ENCODE measurements at places on chromosomes 12 and 14.

DNA sequence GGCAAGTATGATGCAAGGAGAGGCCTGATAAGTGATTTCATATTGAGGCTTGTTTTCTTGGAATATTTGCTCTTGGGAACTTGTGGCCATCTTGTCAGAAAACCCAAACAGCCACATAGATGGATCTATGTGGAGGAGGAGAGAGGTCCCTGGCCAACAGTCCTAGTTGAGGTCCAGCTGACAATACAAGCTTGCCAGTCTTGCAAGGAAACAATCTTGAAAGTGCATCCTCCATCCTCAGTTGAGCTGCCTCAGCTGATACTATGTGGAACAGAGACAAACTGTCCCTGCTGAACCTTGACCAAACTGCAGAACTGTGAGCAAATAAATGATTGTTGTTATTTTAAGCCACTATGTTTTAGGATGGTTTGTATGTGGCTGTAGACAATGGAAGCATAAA, 146.4 kb downstream of the TMX1 start:
- DNase-seq = no peak

DNA sequence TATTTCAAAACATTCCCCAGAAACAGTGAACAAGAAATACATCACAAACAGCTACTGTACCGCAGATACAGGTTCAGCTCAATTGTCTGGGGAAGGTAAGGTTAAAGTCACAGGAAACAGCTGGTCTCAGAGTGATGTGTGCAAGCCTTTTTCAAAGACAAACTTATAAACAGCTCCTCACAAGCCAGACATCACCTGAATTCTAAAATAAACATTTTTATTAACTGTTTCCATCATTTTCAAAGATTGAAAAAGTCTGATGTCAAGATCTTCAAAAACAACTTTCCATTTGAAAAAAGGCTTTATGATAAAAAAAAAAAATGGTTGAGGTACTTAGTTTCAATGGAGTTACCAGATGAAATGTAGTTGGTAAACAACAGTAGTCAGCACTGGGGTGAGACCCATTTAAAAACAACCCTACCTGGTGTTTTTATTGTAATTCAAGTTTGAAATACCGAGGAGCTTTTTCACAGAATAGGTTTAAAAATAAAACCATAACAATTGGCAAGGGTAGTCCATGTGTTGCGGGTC, 4.0 kb downstream of the BTG1 start:
- no peak for DNase-seq

DNA sequence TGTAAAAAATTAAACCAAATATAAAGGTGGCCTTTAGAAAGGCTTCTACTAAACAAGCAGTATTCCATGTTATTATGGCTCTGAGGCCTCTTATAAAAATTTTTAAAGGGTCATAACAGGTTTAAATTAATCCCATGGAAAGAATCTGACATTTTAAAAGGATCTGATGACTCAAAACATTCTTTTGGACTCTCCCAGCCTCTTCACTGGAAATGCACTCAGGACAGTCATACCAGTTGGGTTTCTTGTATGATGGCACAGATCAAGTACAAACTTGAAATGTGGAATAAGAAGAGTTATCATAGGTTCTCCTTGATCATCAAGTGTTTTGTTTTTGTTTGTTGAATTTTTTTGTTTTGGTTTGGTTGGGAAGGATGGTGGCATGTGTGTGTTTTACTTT, 50.8 kb downstream of the PPP2R5E start:
- DNase-seq = no peak

DNA sequence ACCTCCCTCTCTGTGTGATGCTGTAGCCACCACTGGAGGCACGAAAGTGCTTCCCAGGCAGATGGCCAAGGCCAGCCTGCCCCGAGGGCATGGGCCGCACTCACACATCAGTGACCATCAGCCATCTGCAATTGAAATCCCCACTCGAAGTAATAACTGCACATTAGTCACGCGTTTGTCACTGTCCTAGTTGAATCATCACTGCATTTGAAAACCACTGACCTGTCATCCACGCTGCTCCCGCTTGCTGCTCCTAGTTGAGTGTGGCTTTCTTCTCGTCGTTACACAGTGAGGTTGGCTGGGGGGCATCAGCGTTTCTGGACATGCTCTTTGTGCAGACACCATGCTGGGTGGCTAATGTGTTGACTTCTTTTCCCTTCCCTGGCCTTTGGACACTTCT, 176.1 kb downstream of the ADGRD1 start:
- no peak for DNase-seq

DNA sequence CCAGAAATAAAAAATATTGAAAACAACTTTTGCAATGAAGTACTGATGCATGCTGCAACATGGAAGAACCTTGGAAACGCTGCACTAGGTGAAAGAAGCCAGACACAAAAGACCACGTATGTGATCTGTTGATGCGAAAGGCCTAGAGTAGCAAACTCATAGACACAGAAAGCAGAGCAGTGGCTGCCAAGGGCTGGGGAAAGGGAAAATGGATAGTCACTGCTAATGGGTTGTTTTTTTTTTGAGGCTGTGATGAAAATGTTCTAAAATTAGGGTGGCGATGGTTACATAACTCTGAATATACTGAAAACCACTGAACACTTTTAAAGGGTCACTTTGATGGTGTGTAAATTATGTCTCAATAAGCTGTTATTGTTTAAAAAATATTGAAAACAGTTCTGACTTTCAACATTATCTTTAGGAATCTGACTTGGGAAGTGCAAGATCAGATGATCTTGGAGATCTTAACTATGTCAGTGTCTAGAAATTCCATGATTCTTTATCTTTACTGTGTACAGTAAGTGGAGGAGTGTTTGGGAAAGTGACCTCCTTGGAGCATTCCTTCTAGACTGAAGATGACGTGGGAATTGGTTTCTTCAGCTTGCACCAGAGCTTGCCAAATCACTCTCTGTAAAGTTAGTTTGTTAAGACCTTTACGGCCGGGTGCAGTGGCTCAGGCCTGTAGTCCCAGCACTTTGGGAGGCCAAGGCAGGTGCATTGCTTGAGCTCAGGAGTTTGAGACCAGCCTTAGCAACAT, 12.4 kb downstream of the MLXIP start:
- no peak for DNase-seq

GRCh38 chr12:11765817-11766794, 116.6 kb downstream of the ETV6 start:
- DNase-seq = no peak

DNA sequence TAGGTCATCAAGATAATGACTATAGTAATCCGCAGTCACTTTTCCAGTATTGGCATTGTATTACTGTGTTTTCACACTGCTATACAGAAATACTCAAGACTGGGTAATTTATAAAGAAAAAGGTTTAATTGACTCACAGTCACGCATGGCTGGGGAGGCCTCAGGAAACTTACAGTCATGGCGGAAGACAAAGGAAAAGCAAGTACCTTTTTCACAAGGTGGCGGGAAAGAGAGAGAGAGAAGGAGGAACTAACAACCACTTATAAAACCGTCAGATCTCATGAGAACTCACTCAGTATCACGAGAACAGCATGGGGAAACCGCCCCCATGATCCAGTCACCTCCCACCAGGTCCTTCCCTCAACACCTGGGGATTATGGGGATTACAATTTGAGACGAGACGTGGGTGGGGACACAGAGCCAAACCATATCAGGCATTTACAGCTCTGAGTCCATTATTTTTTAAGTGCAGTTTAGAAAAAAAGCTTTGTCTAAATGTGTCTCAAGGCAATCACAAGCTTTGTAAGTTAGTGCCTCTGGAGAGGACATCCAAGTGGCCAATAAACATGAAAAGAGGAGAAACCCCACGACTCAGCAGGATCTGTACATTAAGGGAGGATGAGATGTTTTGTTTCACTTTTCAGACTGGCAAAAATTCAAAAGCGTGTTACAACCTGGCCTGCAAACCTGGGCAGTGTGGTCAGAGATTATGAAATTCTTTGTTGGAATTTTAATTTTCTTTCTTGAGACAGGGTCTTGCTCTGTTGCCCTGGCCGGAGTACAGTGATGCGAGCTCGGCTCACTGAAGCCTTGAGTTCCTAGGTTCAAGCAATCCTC, 82.0 kb downstream of the DNAH10 start:
- DNase-seq = no peak

DNA sequence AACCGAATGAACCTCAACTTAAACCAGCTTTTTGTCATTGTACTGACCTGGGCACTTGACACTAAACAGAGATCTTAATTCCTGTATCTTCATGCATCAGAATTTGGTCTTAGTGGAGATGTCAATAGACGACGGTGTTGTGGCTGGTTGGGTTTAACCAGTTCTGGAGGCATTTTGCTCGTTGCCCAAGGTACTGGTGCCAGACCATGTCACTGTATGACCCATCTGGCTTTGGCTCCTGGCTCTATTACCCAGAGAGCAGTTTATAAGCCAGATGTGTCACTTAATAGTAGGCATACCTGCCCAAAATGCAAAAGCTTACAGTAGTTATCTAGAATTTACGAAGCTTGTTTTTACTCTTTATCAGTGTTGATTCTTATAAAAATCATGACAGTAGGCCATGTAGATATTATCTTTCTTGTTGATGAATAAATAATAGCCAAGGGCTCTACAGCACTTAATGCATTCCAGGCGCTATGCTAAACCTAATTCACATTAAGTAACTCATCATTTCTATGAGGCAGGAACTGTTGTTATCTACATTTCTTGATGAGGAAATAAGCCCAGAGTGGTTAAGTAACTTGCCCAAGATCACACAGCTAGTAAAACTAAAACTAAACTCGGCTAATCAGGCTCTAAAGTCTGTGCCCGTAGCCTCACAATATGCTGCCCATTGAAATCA, 179.7 kb upstream of the HIF1A start:
- DNase-seq = no peak

- DNase-seq = no peak
Observed at GRCh38 chr12:70660002-70660604, 22.9 kb upstream of the PTPRB start.

DNA sequence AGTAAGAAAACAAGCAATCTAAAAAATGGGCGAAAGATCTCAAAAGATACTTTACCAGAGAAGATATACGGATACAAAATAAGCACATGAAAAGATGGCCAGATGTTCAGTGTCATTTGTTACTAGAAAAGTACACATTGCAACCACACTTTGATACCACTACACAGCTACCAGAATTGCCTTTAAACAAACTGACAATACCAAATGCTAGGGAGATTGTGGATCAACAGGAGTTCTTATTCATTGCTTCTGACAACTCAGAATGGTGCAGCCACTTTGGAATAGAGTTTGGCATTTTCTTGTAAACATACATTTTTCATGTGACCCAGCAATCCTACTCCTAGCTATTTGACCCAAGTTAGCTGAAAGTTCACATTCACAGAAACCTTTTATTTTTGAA, 136.3 kb downstream of the FUT8 start:
- DNase-seq = no peak

DNA sequence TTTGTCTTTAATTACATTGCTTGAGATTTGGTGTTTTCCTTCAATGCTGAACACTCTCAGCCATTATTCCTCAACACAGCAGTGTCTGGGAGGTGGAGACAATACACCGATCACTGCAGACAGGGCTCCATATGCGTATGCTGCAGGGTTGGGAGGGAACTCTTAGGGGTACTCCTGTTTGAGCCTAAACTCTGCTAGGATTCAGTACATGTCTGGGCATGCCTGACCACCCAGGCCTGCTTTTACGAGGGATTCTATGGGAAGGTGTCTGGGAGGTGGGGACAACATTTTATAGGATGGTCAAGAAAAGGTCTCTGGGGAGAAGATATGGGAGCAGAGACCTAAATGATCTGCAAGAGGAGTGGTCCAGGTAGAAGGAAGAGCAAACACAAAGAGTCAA, 34.3 kb downstream of the DHRS2 start:
- no peak for DNase-seq

- DNase-seq = no peak
Observed at GRCh38 chr14:94386085-94387031, 2.0 kb downstream of the SERPINA1 start.

DNA sequence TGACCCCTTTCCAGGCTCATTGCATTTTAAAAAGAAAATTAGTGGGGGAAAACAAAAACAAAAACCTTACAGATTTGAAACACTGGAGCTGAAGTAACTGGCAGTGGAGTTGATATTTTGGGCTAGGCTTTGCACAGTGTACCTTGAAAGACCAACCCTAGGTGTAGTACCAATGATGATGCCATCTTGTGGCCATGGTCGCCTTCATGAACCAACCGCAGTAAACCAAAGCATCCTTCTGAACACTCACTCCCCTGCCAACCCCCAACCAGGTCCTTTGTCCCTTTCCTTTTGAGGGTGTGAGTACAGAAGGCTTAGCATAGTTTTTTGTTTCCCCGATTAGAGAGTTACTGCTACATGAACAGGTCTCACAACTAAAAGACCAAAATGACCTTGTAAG, 5.9 kb downstream of the TOMM20L start:
- DNase-seq = no peak

DNA sequence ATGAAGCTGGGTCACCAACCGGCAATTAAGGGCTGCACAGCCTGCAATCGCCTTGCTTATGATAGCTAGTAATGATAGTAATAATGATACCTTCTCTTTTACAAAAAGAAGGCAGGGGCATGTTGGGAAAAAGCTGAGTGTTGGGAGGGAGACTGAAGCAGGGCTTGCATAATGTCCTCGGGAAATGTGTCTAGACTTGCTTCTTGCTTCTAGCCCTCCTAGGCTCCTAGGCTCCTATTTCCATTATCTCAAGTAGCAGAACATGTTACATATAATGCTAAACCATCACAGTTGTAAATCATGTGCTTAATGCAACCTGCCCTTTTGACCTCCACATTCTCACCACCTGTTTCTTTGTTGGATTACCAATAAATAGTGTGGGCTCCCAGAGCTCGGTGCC, 18.7 kb downstream of the RERGL start:
- no peak for DNase-seq

DNA sequence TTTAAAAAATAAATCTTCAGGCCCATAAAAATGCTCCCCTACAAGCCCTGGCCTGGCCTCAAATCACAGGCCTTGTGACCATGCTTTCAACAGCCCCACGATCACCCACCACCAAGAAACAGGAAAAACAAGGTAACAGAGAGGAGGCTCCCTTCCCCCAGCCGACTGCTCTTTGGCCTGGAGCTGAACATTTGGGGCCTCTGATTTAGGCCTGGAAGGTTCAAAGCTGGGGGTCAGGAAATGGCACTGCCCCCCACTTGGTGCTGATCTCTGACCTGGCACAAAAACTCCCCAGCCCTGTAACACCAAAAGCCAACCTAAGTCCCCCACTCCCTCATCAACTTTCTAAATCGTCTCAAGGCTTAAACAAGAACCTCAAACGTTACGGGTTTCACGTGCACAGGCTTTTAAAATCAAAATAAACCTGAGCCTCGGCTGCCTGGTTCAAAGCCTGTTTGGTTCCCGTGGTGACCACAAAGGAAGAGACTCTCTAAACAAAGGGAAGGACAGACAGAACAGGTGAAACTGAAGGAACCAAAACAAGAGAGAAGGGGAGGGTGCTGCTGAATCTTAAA, 9.0 kb downstream of the ACTN1 start:
- DNase-seq = no peak

GRCh38 chr12:57109207-57110103, 1.7 kb downstream of the STAT6 start:
- DNase-seq = no peak

GRCh38 chr12:19457561-19457960, 18.3 kb downstream of the AEBP2 start:
- DNase-seq = no peak

GRCh38 chr12:21615431-21615830, 10.8 kb upstream of the GYS2 start:
- no peak for DNase-seq

GRCh38 chr12:131616043-131616700, 94.7 kb upstream of the SFSWAP start:
- DNase-seq = no peak

GRCh38 chr12:116152268-116152667, 125.2 kb downstream of the MED13L start:
- DNase-seq = no peak
